NCI-H2107 (cell line): ENCODE measurements at places on chromosomes 2 and 18.

DNA sequence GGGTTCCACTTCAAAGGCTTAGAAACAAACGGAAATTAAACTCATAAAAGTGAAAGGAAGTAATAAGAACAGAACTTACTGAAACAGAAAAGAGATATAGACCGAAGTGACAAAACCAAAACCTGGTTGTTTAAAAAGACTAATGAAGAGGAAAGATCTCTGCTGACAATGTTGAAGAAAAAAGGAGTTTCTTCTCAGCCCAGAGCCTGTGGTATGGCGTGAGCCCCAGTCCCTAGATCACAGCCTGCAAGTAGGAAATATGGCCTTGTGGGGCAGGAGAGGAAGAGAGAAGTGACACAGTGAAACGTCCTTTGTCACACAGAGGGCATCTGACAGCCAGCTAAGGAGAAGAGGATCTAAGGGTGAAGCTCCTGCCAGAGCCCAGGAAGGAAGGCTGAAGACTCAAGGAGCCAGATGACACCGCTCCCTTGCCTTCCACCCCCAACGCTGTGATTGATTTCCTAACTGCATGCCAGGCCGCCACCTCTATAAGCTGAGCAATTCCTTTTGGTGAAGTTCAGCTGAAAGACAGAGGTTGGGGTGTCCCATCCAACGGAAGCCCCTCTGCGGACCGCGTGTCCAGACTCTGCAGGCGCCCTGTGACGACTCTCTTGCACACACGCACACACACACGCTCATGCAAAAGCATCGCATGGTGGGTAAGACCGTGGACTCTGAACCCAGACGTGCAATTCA, 141.1 kb downstream of the HDAC4 start:
- no peak for DNase-seq

GRCh38 chr2:111222204-111222866, 101.6 kb downstream of the BCL2L11 start:
- DNase-seq: no peak

DNA sequence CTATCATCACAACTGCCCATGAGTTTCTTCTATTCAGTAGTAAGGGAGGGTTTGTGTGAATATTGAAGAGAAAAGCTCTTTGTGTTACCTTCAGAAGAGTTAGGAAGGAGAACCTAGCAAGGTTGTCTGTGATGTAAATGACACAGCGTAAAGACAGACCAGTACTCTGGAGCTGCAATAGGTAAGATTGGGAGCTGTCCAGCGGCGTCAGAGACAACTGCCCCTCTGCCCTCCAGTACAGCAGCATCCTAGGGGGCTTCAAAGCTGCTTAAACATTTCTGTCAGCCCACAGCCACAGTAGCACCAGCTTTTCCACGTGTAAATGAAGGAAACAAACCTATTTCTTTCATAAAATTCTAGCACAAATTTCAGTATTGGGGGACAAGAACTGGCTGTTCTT, 34.5 kb downstream of the NYAP2 start:
- DNase-seq: no peak

DNA sequence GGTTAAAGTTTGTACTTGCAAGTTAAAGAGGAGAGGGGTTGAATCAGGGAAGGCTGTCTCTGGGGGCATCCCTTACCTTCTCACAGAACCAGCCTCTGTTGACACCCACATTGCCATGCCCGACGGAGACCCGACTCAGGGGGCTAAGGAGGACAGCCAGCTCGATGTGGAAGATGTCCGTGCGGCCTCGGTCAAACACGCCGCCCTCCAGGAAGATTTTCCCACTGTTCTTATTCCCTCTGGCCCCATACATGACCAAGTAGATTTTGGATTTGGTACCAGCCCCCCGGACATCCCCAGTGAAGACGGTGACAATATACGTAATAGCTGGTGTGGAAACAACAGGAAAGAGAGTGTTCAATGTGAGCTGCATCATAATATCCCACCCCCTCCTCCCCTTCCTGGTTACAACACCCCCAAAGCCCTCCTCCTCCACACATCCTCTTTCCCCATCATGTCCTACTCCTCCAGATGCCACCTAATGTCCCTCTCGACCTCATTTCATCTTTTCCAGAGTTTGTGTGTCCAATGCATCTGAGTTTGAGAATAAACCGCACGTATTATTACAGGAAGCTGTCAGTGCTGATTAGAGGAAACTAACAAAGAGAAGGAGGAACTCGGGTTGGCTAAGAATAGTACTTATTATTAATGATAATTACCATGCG, 55.7 kb downstream of the LOXHD1 start:
- no peak for DNase-seq

- no peak for DNase-seq
Observed at GRCh38 chr2:188328419-188328818, 36.7 kb downstream of the GULP1 start.

GRCh38 chr2:143333847-143334246, 204.6 kb downstream of the ARHGAP15 start:
- DNase-seq: no peak

DNA sequence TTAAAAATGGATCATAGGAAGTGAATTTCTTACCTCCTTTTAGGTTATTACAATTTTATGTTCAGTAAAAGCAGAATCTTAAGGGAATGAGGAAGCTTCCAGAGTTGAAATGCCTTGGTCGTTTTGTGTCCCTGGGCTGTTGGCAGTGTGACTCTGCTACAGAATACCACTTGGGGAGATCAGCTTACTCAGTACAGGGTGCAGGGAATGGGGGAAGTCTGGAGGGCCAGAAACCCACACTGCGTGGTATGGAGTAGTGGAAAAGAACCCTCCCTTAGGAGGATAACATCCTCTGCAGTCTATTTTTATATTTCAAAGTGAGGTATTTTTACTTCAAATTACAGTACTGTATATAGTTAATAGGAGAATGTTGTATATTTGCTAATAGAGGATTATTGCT, 51.1 kb downstream of the R3HDM1 start:
- DNase-seq: no peak

DNA sequence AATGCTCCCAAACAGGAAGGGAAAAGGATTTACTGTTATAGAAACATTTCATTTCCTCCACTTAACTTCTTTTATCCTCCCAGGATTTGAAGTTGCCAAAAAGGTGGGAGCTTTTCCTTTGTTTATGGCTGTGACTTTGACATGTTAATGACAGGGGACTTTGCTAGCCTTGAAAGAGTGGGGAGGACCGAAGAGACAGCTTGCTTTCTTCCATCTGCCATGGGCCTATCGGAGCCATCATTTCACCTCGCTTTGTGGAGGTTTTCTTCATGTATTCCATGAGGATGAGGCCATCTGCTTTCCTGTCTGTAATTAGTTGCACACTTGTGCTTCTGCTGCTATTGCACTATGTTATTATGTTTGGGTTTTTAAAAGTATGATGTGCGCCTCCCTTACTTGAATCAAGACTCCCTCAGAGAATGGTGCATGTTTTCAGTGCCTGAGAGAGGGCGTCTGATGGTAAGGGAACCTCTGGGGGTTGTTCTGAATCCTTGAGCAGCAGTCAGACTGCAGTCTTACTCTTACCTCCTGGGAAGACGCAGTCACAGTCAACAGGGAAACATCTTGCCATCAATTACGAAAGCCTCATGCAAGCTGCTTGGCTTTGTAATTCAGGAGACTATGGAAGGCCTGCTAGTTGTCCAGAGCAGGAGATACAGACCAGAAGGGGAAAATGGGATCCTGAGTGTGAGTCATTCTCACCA, 173.3 kb upstream of the MGAT5 start:
- no peak for DNase-seq

GRCh38 chr2:19711470-19712372, 190.1 kb downstream of the TTC32 start:
- no peak for DNase-seq

GRCh38 chr2:228373191-228373590, 191.7 kb upstream of the SPHKAP start:
- no peak for DNase-seq

GRCh38 chr18:46385124-46385523, 271.9 kb downstream of the LOXHD1 start:
- no peak for DNase-seq

- DNase-seq: no peak
Observed at GRCh38 chr18:8080092-8080491, 513.0 kb downstream of the PTPRM start.

DNA sequence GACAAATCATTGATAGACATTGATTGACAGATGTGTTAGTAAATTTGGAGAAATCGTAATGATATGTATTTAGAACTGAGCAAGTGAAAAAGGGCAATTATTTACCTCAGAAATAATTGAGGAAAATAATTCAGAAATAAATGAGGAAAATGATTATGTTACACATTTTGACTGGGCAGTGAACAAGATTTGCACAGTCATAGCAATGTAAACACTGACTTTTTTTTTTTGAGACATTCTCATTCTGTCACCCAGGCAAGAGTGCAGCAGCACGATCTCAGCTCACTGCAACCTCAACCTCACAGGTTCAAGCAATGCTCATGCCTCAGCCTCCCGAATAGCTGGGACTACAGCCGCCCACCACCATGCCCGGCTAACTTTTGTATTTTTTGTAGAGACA, 211.7 kb downstream of the SP3 start:
- DNase-seq: no peak

- DNase-seq: no peak
Observed at GRCh38 chr2:84805250-84805958, 75.5 kb downstream of the TRABD2A start.

- DNase-seq: no peak
Observed at GRCh38 chr18:22044474-22045220, 124.7 kb upstream of the GATA6 start.

GRCh38 chr18:354003-354402, 86.2 kb upstream of the THOC1 start:
- DNase-seq: no peak

DNA sequence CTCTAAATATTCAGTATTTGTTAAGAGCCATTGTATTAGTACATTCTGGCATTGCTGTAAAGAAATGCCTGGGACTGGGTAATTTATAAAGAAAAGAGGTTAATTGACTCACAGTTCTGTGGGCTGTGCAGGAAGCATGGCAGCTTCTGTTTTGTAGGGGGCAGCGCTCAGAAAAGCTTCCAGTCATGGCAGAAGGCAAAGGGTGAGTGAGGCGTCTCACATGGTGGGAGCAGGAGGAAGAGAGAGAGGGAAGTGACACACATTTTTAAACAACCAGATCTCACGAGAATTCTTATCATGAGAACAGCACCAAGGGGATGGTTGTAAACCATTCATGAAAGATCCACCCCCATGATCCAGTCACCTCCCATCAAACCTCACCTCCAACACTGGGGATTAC, 13.8 kb upstream of the CCDC102B start:
- no peak for DNase-seq

DNA sequence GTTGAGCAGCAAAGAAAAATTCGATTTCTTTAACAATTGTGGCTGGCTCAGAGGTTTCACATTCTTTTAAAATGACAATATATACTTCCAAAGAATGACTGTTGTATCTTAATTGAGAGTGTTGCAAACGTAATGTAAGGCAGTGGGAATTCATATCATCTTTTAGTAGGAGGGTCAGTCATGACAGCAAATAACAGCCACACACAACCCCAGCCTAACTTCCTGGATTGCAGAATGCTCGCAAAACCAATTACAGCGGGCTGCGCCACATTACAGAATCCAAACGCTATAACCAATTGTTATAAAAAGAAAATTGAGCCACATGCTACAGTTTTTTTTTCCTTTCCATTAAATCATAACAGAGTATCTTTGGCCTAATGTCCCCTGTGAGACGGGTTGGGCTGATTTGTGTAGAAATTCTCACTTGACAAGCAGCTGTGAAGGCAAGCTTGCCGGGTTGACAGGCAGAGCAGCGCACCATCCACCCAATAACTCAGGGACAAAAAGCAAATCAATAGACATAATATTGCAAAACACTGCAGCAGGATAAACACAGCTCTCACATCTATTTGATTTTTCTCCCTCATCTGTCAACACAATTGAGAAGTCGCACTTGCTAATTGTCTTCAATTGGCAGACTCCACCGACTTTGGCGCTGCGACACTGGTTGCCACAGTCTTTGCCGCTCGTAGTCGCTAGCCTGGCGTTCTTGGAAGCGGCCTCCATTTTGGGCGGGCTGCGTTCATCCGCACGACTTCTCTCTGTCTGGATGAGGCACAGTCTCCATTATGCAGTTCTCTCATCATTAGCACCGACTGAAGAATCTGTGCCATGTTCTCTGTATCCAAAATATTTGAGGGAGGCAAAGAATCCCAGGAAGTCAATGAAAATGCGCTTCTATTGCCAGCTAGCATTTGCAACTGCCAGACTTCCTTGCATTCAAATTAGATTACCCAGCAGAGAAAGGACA, 95.0 kb upstream of the CCDC68 start:
- no peak for DNase-seq

DNA sequence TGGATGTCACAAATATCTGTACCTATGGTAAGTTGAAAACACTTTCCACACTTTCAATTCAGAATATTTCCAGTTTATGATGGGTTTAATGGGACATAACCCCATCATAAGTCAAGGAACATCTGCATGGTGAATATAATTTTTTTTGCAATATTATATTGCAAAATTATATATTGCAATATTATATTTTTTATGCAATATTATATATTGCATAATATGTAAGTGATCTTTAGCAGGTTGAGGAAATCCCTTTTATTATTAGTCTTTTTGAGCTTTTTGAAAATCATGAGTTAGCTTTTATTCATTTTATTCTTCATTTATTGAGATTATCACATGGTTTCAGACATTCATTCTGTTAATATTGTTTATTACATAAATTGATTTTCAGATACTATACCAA, 342.2 kb upstream of the GALNT5 start:
- no peak for DNase-seq

- DNase-seq: no peak
Observed at GRCh38 chr18:41731884-41732283, 223.2 kb upstream of the PIK3C3 start.

- DNase-seq: no peak
Observed at GRCh38 chr2:238667639-238668038, 180.2 kb upstream of the TWIST2 start.

GRCh38 chr2:184597571-184597991, 748 bp upstream of the ZNF804A start:
- no peak for DNase-seq

- DNase-seq: no peak
Observed at GRCh38 chr2:81007104-81007503, 702.6 kb upstream of the LRRTM1 start.

GRCh38 chr18:31207391-31207790, 44.7 kb upstream of the DSC1 start:
- no peak for DNase-seq
